ENCODE measurements at places on chromosomes 3 and 15.

DNA sequence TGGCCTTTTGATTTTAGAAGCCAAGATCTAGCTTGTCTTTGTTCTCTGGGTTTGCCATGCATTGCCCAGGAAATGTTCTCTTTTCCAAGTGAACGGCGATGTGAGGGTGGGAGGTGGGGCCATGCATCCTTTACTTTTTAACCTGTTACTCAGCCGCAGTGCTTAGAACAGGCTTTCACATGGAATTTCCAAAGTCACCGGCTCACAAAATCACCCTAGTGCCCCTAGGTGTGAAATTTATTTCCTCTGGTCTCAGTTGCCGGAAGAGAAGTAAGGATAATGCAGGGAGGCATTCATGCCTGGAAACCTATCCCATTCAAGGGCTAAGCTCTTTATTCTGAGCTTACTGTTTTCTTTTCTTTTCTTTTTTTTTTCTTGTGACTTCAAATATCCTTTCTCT is 93.2 kb downstream of the CACNA2D3 start:
- DNase-seq: no peak

DNA sequence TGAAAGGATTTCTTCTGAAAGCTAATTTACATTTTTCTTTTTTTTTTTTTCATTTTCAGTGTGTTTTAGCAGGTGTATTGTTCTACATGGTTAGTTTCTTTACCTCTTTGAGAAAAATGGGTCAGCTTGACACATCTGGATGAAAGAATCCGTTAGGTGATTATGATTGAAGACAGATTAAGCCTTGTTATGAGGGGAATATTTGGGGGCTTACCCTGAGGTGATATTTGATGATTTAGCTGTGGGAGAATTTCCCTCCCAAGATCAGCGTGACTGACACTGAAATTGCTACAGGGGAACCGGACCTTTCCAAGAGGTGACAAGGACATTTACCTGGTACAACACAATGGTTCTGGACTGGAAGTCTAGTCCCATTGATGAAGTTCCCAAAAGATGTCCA is 147.5 kb downstream of the NFKBIZ start:
- no peak for DNase-seq

DNA sequence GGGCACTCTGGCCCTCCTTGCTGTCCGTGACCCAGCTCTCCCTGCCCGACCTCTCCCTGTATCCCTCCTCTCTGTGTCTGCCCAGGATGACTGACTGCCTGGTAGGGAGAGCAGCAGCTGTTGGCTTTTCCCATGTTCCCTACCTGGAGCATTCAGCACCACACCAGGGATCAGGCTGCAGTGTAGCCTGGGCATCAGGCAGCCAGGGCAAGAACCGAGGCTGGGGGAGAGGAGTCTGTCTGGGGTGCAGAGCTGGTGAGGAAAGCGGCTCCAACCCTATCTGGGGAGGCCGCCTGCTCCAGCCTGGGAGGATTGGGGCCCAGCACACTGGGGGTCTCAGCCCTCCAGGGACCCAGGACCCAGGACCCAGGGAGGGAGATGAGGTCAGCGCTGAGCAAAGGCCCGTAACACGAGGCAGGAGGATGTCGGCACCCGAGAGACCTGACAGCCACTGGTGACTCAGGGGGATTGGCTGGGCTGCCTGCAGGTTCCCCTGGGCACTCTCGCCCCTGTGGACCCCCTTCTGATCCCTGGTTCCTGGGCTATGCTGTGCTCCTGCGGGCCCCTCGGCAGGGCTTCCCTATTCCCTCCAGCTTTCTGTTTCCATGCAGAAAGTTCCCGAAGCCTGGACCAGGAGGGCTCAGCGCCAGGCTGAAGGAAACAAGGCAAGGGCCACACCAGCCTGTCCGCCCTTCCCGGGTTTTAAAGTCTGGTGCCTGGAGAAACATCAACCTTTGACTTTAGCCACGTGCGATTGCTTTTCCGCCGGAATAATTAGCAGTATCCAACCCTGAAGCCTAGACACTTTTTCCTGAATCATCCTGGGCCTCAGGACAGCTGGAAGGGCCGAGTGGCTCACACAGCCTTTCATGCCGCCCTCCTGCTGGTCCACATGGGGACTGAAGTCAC is 128.2 kb upstream of the MEF2A start:
- DNase-seq: no peak

GRCh38 chr15:74174219-74174957 is 878 bp downstream of the ISLR start:
- no peak for DNase-seq

DNA sequence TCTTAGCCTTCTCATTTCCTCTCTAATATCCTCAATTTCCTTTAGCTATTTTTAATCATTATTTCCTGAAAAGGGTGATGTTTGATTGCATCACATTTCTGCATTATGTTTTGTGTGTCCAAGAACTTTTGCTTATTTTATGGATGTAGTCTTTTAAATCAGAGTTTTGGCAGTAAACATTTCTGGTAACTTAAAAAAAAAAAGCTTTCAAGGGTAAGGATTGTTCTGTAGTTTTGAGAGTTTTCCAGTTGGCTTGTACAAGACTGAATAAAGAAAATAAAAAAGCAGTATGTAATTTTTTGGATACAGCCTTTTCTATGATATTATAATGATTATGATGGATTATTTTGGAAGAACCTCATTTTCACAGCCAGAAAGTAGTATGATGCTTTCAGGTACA is 99.4 kb downstream of the DHX36 start:
- DNase-seq: no peak

GRCh38 chr3:25826510-25826909 is 36.6 kb downstream of the OXSM start:
- no peak for DNase-seq

GRCh38 chr3:42610976-42611375 is 10.5 kb downstream of the NKTR start:
- DNase-seq: no peak

DNA sequence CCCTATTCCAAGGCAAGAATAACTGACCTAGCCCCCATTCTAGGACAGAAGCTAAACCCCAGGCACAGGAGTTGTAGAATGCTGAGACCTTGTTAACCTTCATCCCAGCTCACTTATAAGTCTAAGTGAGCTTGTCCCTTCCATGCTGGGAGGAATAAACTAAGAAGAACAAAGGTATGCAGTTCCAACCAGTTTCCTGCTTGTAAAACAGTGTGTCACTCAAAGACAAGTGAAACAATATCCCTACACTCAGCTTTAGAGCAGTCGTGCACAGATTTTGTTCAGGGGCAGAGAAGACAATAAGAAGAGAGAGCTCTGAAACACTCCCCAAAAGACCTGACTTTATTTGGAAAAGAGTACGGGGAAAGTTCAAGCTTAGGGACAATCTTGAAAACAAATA is 292.1 kb downstream of the CGGBP1 start:
- no peak for DNase-seq

DNA sequence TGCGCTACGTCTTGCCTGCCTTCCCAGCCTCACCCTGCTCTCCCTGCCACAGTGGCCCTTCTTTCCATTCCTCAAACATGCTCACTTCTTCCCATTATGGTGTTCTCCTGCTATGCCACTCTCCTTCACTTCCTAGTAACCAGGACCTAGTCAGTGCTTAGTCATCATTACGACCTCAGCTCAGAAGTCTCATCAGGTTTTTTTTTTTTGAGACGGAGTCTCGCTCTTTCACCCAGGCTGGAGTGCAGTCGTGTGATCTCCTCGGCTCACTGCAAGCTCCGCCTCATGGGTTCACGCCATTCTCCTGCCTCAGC is 149.5 kb downstream of the GREM1 start:
- DNase-seq: no peak

- DNase-seq: peak; percentile 3
Observed at GRCh38 chr3:57227930-57228751, 612 bp downstream of the APPL1 start.

DNA sequence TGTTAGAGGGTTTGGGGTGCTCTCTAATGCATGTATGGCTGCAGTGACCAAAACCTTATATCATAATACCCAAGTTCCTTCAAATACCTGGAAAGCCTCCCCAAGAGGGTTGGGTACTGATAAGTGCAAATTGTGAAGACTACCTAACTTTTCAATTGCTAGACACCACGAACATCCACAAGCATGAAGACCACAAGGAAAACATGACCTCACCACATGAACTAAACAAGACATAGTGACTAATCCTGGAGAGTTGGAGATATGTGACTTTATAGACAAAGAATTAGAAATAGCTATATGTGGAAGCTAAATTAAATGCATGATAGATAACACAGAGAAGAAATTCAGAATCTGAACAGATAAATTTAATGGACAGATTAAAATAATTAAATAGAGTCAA is 23.9 kb upstream of the AADACL2 start:
- DNase-seq: no peak

GRCh38 chr15:93028632-93029213 is 60.3 kb downstream of the RGMA start:
- no peak for DNase-seq

DNA sequence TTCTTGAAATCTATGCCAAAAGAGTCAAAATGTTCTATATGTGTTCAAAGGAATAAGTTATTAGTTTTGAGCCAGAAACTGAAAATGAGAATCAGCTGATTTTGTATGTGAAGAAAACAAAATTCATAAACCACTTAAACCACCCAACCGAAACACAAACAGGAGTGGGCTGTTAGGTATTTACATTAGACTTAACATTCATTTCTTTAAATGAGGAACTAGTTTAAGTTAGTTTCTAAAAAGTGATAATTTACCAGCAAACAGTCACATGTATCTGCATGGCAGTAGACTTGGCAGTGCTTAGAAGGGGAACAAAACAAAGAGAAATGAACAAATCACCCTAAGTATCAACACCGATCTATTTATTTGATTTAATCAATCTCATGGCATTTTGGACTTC is 128.0 kb downstream of the GMNC start:
- no peak for DNase-seq

DNA sequence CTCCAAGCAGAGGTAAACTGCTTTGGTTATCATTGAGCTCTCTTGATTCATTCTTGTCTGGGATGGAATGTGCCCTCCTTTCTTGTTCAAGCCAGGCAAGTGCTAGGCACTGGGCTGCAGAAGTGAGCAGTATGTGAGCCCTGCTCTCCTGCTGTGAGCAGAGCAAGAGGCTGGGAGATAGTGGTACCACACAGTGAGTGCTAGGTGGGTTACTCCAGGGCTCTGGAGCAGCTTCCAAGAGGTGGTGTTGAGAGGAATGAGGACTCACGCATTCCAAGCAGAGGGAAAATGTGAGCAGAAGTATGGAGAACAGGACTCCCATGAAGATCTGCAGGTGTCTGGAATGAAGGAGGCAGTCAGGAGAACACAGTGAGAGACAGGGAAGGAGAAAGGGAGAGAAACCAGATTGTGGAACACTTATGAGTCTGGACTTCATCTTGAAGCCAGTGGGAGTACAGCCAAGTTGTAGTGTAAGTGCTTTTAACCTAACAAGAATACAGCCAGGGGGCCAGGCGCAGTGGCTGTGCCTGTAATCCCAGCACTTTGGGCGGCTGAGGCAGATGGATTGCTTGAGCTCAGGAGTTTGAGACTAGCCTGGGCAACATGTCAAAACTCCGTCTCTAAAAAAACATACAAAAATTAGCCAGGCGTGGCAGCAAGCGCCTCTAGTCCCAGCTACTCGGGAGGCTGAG is 199.9 kb upstream of the CTDSPL start:
- no peak for DNase-seq

- no peak for DNase-seq
Observed at GRCh38 chr3:58459160-58459559, 25.5 kb upstream of the PDHB start.

- no peak for DNase-seq
Observed at GRCh38 chr15:54772663-54773062, 424.1 kb downstream of the RSL24D1 start.

- DNase-seq: no peak
Observed at GRCh38 chr3:132325103-132325606, 7.9 kb downstream of the ACP3 start.

Measured in DMS 273 treated with DMSO at 0.1 percent for 48 hours (cell line).